T47D (cell line): ENCODE measurements at places on chromosomes 16 and 17.
A peak's percentile ranks its signal among the peaks of the same experiment; 100 is the strongest.

- no peak for DNase-seq
Observed at GRCh38 chr16:15052747-15053476, 3.0 kb downstream of the NTAN1 start.

DNA sequence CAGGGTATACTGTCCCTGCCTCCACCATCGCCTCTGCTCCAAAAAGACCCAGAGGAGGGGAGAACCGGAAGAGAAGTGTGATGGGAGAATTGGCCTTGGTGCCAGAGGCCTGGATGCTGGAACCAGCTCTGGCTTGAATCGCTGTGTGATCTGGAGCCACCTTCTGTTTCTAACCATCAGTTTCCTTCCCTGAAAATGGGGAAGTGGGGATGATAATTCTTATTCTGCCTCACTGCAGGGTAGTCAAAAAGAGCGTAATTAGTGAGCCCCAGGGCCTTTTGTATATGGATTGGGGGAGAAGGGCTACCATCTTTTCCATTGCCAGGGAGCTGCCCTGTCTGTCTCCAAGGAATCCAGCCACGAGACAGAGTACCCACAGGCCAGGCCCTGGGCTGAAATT is 52.2 kb downstream of the CCT6B start:
- DNase-seq = no peak

GRCh38 chr17:20095336-20096080 is 86.3 kb downstream of the SPECC1 start:
- peak; percentile 56 for DNase-seq

DNA sequence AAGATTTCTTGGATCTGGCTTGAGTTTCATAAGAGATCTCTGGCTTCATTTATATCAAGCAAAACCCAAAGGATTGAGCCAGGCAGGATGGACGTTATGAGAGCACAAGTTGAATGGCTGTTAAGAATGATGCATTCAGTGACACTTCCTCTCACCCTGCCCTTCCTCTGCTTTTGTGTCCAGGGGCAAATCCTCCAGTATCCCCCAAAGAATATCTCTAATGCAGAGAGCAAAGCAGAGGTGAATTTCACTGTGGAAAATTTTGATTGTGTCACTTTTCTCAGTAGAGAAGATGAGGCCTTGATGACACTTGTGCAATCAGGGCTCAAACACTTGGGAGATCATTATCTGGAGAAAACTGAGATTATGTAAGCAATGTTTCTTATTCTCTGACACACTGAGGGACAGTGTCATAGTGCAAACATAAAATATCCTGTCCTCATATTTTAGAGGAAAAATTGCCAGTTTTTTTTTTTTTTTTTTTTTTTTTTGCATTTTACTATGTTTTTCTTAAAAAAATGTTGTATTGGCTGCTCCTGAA is 25.3 kb downstream of the MARCHF10 start:
- no peak for DNase-seq

GRCh38 chr16:50260206-50261159 is 5.9 kb upstream of the ADCY7 start:
- no peak for DNase-seq

GRCh38 chr16:56783344-56783743 is 53.4 kb downstream of the NUP93 start:
- no peak for DNase-seq

DNA sequence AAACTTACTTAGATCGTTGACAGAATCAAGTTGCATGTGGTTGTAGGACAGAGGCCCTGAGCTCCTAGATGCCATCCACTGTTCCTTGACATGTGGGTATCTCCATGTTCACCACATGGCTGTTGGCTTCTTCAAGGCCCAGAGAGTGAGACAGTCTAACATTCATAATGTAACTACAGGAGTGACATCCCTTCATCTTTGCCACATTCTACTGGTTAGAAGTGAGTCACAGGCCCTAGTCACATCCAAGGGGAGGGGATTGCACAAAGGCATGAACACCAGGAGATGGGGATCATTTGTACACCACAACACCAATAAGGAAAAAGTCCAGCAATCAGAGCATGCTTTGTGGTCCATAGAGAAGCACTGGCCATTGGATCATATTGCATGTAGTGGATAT is 56.6 kb downstream of the WSCD1 start:
- no peak for DNase-seq

GRCh38 chr17:60472449-60472848 is 50.2 kb downstream of the CHCT1 start:
- DNase-seq = no peak

DNA sequence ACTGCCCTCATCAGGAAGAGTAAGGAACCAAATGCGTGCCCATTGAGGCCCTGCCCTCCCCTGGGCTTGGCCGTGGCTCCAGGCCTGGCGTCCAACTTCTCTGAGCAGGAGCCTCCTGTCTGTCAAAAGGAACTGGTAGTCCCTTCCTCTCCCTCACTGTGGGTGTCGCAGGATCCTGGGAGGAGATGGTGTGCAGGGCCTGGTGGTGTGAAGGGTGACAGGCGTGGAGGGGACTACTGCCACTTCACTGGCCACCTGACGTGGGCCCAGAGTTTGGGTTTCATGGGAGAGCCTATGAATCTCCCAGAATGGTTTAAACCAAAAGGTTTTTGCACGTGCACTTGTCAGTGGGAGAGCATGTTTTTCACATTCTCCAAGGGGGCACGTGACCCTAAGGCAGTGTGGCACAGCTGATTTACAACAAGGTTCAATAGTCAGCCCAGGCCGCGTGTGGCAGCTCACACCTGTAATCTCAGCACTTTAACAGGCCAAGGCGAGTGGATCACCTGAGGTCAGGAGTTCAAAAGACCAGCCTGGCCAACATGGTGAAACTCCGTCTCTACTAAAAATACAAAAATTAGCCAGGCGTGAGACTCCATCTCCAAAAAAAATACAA is 12.5 kb downstream of the ARL2BP start:
- no peak for DNase-seq

- no peak for DNase-seq
Observed at GRCh38 chr17:46834846-46835245, 16.4 kb upstream of the WNT3 start.

DNA sequence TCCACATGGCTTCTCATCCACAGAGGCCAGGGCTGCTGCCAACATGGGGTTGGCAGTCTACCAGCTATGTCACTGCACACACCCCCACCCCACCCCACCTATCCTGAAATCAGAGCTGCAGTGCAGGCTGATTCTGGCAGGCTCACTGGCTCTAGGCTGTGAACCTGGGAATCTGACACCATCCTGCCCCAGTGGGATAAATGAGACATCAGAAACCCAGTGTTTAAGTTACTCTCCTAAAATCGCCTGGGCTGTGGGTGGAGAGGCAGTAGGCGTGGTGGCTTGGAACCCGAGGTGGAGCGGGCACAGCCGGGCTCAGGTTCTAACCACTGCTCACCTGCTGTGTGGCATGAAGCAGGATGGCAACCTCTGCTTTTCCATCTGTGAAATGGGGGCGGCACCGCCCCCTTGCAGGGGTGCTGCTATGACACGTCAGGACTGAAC is 5.6 kb downstream of the SLC38A8 start:
- no peak for DNase-seq

DNA sequence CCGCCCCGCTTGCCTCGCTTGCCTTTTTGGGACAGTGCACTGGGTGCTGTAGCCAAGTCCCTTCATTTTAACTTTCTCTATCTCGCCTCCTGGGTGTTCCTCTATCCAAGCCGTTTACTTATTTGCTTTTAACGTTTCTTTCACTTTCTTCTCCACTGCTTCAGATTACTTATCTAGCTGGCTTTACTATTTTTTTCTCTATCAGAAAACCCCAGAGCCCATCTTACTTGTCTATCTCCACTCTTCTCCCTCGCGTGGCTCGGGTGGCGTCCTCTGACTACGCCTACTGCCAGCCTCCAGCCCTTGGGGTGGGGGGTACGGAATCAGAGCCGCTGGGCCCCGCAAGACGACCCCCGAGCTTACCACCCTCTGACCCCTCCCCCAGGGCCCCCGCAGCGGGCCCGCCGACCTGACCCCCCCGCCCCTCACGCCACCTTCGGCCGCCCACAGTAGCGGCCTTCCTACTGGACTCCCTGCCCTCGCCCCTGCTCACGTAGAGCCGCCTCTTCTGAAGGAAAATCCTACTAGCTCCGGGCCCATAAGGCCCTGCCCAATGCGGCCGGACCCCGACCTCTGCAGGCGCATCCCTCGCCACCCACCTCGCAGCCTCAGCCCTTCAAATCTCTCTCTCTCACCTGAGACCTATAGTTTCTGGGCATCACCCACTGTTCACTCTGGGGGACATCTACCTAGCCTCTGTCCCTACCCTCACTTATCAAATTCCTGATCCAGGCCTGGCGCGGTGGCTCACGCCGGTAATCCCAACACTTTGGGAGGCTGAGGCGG is 1.0 kb upstream of the SLC12A4 start:
- DNase-seq = no peak

- DNase-seq = no peak
Observed at GRCh38 chr17:44005527-44006271, 1.3 kb downstream of the NAGS start.

GRCh38 chr17:72120642-72121163 is at the start of gene SOX9:
TSS of gene SOX9 (plus strand) at chr17:72121020. CDS start at chr17:72121392, 372 bp downstream.
- DNase-seq = peak; percentile 100

GRCh38 chr17:44584443-44584842 is 27.2 kb downstream of the FZD2 start:
- no peak for DNase-seq

DNA sequence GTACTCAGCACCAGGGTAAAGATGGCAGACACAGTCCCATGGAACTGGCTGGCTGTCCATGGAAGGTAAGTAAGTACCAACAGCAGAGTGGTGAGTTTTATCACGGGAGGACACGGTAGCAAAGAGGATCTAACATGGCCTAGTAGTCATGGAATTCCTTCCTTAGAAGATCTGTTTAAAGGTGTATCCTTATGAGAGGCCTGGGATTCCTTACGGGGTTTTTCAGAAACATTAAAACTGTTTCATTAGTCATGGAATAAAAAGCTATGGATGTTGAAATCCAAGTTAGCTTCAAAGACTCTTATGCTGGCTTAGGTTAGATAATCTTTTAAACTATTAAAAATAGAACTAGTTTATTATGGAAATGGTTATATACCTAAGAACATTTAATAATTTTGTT is 7.4 kb downstream of the FTO start:
- DNase-seq = no peak

- no peak for DNase-seq
Observed at GRCh38 chr17:60386147-60387058, 5.5 kb downstream of the USP32 start.

- no peak for DNase-seq
Observed at GRCh38 chr17:56777859-56778258, 55.9 kb downstream of the C17orf67 start.

DNA sequence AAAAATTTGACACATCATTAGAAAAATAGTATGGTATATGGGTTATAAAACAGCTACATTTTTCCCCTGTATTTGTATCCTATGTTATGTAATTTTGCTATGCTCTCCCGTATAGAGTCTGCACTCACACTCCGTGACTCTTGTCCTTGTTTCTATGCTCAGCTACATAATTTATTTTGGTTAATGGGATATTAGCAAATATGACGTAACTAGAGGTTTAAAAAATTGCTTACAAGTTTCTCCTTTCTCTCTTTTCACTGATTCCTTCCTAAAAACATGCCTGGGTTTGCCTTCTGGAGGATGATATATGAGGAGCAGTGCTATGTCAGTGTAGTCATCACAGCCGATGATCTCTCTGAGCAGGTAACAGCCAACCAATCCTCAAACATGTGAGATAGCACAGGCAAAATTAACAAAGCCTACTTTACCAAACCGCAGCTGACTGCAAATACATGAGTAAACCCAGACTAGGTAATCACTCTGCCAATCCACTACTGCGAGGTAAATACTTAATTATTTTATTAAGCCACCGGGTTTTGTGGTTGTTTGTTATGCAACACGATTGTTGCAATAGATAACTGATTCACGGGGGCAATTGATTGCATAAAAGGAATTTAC is 126.9 kb downstream of the KIF2B start:
- no peak for DNase-seq

- peak; percentile 28 for DNase-seq
Observed at GRCh38 chr17:36808180-36808661, 129.1 kb upstream of the LHX1 start.

DNA sequence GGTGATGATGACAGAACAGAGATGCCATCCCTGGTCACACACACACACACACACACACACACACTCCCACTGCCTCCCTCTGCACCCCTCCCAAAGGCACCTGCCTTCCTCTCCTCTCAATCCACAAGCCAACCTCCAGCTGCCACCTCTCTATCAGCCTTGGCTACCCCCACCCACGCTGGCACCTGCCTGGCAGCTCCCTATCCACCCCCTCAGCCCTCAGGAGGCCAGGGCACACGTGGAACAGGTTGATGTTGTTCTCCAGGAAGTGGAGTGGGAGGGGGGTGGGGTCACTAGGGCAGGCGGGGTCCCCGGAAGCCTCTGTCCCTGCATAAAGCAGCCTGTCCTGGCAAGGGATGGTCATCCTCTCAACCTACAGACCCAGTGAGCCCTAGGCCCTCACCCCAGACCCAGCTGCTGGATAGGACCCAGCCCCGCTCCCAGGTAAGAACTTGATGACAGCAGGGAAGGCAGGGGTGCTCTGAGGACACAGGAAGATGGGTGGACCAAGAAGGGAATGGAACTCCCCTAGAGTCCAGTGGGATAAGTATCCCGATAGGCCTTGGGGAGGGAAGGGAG is at the start of gene GSDMA:
Gene GSDMA (plus strand): TSS at position 363 of the 579 bp plus-strand sequence. CDS start 2,684 bp downstream, outside the sequence.
- DNase-seq = no peak

DNA sequence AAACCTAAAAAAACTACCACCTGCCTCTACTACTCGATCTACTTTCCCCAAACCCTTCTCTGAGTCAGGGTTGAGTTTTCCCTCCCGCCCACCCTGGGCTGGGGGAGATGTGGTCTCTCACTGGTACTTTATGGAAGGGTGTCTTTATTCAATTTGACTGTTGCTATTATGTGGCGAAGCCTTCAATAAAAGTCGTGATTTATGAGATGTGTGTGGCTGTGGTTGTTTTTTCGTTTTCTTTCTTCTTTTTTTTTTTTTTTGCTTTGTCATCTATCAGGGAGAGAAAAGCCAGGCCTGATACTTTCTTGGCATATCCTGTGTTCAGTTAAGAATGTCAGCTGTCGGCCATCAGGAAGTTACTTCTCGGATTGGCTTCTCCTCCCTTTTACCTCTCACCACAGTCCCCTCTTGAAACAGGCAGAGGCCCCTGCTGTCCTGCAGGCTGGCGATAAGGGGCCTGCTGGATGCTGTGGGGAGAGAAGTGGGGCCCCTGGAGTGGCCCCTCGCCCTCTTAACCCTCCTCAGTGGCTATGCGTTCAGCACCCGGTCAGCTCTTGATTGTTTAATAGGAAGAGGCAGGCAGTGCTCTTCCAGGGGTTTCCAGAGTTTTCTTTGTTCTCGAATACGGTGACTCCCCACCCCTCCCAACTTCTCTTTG is 123.0 kb downstream of the MSI2 start:
- no peak for DNase-seq

GRCh38 chr16:81539009-81539758 is 94.6 kb downstream of the CMIP start:
- DNase-seq = no peak
